Stimulated activated CD8-positive, alpha-beta memory T cell treated with anti-CD3 and anti-CD28 coated beads, Interleukin-4, amount 100 ng/mL, for 48 hours (primary cell): ENCODE measurements at places on chromosomes 11 and 22.

DNA sequence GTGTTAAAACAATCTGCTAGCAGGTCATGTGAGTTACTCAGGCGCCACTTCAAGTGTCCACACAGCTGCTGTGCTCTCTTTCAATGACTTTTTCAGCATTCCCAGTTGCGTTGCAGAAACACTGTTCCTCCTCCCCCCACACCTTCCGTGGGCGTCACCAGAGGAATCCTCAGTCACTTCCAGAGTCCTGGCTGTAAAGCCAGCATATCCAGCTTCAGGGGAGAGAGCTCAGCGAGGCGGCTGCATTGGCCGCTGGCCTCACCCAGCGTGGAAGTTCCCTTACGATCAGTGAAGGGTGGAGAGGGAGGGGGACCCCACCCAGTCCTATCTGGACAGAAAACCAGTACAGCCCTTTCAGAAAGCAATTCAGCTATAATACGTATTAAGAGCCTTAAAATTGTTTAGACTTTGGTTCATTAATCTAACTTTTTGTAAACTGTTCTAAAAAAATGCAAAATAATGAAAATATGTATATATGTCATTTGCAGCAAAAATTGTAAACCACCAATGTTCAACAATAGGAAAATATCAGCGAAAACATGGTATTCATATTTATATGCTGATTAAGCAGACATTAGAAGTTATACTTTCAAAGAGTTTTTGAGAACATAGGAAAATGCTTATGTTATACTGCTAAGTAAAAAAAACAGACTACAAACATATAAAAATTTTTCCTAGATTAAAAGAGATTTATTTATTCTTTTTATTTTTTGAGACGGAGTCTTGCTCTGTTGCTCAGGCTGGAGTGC lies 2.8 kb upstream of the ANO9 start:
- DNase-seq: no peak

DNA sequence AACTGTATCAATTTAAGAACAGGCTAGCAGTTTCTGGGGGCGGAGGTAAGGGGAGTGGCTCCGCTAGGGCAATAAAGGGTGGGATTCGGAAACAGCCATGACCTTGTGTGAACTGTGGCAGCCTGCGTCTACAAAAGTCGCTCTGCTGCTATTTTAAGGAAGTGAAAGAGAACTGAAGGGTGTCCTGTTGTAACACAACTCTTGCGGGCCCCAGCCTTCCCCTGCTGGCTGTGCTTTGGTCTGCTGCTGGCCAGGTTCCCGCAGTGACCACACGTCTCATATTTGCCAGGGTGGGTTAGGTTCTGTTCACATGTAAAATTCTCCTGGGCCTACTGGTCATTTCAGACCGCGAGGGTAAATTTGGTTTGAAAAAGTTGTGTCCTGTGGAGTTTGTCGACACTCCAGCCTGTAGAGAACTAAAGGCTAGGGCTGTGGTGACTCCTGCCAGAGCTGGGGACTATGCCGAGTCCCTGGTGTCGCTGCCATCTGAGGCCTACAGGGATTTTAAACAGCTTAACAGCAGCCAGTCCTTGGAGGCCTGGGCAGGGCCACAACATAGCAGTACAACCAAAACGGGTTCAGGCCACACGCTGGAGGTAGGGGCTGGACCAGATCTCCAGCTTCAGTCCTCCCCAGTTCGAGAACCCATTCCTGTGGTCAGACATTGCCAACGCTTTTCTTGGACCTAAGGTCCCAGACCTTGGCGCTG lies 1.1 kb upstream of the PPFIBP2 start:
- no peak for DNase-seq

DNA sequence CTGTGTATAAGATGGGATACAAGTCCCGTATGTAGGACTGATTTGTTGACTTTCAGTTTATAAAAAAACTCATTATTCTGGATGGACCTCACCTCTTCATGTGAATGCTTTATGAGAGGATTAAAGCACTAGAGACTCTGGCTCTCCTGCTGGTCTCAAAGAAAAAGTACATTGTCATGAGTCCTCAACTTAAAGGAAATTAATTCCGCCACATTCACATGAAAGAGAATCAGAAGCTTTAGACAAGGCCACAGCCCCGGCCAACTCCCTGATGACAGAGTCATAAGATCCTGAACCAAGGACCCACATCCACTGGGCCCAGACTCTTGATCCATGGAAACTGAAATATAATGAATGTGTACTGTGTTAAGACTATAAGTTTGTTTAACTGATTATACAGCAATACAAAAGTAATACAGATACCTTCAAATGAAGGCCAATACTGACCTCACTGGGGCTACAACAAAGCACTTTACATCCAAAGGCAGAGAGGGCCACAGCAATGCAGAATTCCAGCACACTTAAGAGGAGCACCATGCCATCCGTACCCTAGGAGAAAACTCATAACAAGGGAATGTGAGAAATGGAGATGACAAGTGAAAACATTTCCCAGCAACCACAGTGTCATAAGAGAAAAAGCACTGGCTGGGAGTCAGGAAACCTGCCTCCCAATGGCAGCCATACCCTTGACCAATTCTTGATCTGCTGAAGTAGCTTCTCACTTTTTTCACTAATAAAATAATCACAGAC lies 25.4 kb upstream of the MS4A6A start:
- no peak for DNase-seq

- DNase-seq: no peak
Measured at GRCh38 chr11:94449437-94449836, 44.2 kb downstream of the MRE11 start.

DNA sequence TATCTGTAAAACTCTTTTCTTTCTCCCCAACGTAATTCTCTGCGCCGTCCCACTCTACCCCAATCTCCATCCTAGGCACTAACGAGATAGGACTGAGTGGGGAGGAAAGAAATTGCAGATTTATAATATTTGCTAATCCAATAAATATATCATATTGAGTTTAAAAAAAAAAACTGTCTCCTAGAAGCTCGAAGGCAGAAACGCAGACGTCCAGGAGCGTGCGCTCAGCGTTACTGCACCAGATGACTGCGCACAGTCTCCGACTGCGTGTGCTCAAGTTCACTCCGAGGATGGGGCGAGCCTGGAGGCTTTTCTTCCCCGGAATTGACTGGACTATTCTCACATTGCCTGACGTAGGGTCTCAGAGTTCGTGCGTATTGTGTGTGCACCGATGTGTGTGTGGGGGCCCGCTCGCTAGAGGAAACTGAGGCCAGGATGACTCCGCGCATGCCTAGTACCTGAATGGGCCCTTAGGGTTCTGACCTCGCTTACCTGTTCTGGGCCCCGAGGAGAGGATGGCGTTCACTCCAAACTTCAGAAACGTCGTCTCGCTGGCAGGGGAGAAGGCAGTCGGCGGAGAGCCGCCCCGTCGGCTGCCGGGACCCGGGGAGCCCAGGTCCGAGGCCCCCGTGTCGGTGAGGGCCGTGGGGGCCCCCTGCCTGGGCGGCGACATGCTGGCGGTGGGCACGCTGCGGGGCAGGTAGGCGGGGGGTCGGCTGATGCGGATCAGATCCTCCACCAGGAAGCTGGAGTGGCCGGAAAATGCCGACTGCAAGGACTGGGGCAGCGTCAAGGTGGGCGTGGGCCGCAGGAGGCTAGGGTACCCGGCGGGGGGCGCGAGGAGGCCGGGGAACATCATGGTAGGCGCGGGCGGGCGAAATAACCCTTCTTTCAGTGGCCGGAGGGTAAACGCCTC lies 551 bp downstream of the DBX1 start:
- DNase-seq: no peak

DNA sequence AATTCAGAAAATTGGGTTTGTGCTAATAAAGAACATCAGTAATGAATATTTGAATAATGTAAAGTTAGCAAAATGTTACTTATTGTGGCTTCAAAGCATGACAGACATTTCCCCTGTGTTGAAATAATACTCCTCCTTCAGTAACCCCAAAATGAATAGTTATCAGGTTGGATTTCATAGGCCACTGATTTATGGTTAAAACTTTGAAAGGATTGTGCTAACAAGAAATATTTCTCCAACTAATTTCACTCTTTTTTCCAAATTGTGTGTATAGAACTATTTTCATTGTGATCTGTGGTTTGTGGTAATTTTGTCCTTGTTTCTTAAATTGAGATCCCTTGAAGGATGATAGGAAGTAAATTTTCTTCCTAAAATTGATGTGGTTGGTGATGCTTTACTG lies 7.9 kb downstream of the DDX10 start:
- no peak for DNase-seq

- no peak for DNase-seq
Measured at GRCh38 chr11:46520971-46521745, 72.7 kb downstream of the AMBRA1 start.

GRCh38 chr22:43110444-43110926 lies at the start of gene BIK:
Gene BIK, plus strand, starts transcription at chr22:43110750. Its CDS starts 13,273 bp downstream, at chr22:43124023.
- DNase-seq: peak; percentile 59

DNA sequence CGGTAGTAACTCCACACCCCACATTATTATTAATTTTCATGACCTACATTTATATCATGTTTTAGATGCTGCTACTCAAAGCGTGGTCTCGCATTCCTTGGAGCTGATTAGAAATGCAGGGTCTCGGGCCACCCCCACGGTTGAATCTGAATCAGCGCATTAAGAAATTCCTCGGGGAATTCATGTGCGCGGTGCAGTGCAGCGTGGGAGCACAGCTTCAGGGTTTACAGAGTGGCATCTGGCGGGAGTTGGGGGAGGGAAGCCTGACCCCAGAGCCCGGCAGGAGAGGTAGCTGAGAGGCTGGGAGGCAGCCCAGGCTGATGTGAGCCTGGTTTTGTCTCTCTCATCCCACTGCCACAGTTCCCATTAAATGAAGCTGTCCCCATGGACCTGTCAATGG lies 48.1 kb upstream of the DAGLA start:
- DNase-seq: no peak

GRCh38 chr11:45155627-45156180 lies 9.3 kb downstream of the PRDM11 start:
- DNase-seq: no peak

- DNase-seq: no peak
Measured at GRCh38 chr11:74980634-74981033, 8.1 kb upstream of the NEU3 start.

- peak; percentile 83 for DNase-seq
Measured at GRCh38 chr22:43230971-43231723, 44.2 kb upstream of the TTLL12 start.

- DNase-seq: no peak
Measured at GRCh38 chr11:39363571-39363970, 2095.9 kb downstream of the LRRC4C start.

- no peak for DNase-seq
Measured at GRCh38 chr22:40385036-40385782, 14.8 kb downstream of the SGSM3 start.

- peak; percentile 28 for DNase-seq
Measured at GRCh38 chr11:93921695-93922468, 71.5 kb upstream of the VSTM5 start.

- no peak for DNase-seq
Measured at GRCh38 chr11:130561441-130561881, 113.0 kb downstream of the ADAMTS15 start.
